ENCODE measurements at places on chromosomes 11 and 22.

DNA sequence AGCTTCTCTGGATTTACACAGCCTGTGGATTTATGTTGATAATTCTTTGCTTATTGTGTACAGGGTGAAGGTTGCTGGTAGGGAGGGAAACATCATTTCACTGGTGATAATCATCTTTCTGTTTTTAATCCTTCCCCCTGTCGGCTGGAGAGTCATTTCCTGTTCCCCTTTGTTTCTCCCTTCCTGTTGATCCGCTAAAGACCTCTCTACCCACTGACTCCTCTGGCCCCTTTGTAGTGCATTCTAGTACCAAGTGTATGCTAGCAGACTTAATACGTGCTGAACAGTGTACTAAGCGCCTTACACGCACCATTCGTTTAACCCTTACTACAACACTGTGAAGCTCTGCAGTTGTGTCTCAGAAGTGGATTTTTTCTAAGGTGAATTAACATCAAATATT, 19.0 kb upstream of the OR9Q1 start:
- peak; percentile 96 for DNase-seq

- DNase-seq = peak; percentile 67
Observed at GRCh38 chr22:32331236-32331917, 26.3 kb upstream of the RFPL3 start.

DNA sequence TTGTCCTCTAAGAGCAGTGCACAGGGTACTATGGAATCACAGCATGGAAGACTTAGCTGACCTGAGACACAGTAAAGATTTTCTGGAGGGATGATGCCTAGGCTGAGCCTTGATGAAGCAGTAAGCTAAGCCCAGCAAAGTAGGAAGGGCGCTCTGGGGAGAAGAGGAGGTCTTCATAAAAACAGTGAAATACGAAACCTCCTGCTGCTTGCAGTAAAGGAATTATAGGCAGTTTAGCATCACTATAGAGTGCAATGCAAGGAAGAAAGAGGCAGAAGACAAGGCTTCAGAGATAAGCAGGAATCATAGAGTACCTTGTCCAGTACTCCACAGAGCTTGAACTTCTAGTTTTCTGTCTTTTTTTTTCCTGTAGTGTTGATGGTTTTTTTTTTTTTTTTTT, 555.7 kb upstream of the CADM1 start:
- no peak for DNase-seq

- no peak for DNase-seq
Observed at GRCh38 chr11:100681064-100681502, 6.0 kb upstream of the ARHGAP42 start.

GRCh38 chr11:58125469-58125868, at the start of gene OR9I1:
Gene OR9I1 (minus strand): TSS chr11:58125530. CDS start chr11:58119444, 6,086 bp downstream.
- DNase-seq = no peak

DNA sequence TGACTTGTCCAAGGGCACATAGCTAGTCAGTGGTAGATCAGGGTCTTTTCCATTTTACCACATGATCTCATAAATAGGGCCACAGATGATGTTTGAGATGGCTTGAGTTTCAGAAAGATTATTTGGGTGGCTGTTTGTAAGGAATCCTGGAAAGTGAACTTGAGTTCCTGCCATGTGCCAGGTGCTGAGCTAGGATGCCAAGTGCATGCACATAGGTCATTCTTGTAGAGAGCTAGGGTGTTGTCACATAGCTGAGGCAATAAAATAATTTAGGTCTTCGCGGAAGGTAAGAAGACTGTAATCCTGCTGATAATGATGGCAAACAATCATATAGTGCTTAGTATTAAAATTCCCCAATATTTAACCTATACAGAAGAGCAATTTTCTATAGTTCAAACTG, 1162.6 kb upstream of the TENM4 start:
- no peak for DNase-seq

DNA sequence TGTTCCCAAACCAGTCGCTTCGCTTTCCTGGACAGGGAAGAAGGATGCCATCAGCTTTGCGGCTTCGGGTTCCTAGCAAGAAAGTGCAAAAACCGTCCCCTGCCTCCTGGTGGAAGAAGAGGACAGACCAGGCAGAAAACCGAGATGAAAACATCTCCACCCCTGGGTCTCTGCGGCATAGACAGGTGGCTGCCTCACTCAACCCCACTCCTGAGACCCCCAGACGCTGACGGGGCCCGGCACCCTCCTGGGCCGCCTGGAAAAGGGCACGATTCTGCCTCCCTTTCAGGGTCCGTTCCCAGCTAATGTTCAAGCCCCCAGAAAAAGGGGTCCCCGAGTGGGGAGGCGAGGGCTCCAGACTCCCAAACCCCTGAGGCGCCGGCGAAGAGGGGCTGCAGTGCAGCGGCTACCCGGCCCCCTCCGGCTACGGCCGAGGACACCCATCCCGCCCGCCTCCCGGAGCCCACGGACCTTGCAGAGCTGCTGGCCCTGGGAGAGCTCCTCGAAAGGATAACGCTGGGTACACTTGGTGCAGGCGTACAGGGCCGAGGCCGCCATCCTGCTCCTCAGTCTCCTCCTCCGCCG, 569 bp downstream of the FAM76B start:
- no peak for DNase-seq

GRCh38 chr11:35057926-35058668, 80.9 kb upstream of the CD44 start:
- DNase-seq = no peak

DNA sequence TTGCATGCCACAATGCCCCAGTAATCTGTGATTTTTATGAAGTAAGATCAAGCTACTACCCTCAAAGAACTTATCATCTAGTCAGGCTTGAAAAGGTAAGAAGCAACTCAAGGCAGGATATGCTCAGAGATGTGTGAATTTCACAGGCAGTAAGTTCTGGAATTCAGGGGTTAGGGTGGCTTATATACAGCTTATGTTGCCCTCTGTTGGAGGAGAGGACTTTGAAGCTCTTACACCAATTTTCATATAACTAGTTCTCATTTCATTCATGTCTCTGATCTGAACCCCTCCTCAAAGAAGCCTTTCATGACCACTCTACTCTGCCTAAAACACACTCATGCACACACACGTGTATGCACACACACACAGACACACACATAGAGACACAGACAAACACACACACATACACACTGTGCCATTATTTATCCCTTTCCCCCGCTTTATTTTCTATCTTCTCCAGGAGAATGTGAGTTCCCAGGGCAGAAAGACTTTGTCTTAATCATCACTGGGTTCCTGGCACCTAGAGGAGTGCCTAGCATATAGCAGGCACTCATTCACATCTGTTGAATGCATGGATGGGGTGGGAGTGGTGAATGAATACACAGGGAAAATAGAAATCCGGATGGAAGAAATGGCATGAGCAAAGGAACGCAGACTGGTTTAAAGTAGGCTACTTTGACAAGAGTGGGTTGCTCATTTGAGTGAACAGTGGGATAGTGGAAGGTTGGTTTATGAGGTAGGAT, 220.7 kb upstream of the ZBED5 start:
- no peak for DNase-seq

GRCh38 chr11:124202951-124203350, 19.8 kb downstream of the OR10D3 start:
- no peak for DNase-seq

DNA sequence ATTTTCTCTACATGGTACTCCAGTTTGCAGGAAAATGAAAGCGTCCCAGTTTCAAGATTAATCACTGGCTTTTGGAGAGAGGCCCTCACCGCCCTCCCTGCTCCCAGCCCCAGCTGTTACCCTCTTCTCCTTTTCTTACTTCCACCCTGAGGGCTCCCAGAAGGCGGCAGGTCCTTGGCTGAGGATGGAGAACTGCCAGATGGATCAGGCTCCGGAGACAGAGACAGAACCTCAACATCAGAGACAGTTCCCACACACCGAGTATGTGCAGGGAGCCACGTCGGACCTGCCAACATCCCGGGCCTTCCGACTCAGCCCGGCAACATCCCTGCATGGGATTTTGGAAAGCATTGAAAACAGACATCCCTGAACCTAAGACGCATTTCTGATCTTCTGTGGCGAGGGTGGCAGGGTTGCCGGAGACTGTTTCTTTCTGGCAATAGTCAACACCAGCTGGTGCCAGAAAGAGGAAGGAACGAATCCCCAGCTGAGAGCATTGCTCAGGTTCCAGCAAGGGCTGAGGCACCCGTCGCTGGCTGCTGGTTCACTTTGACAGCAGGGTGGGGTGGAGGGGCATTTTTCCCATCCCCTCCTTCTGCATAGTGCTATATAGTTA, 467.1 kb downstream of the MIAT start:
- no peak for DNase-seq

DNA sequence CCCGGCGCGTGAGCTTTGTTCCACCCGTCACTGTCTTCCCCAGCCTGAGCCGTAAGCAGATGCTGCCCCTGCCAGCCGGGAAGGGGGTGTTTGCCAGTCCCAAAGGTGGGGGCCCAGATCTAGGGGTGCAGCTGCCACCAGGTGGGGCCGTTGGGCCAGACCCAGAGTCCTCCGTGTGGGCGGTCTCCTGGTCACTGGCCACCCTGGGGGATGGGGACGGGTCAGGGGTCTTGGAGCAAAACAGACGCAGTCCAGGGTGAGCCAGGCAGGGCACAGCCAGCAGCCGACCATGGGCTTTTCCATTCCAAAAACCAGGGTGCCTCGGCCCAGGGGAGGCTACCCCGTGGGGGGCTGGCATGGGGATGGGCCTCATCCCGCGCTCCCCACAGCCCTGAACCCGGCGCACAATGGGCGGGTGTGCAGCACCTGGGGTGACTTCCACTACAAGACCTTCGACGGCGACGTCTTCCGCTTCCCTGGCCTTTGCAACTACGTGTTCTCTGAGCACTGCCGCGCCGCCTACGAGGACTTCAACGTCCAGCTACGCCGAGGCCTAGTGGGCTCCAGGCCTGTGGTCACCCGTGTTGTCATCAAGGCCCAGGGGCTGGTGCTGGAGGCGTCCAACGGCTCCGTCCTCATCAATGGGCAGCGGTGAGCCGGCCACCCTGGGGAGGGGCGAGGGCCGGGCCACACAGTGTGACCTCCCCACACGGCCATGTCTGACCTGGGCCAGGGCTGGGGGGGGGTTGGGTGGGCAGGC, 3.5 kb downstream of the MUC5B start:
- no peak for DNase-seq

Measured in glomerular endothelial cell (primary cell).